ENCODE measurements at places on chromosomes 3 and 15.

GRCh38 chr3:170476291-170476690 lies 57.6 kb downstream of the CLDN11 start:
- no peak for DNase-seq

GRCh38 chr3:50539356-50540286 lies 27.9 kb downstream of the C3orf18 start:
- no peak for DNase-seq

DNA sequence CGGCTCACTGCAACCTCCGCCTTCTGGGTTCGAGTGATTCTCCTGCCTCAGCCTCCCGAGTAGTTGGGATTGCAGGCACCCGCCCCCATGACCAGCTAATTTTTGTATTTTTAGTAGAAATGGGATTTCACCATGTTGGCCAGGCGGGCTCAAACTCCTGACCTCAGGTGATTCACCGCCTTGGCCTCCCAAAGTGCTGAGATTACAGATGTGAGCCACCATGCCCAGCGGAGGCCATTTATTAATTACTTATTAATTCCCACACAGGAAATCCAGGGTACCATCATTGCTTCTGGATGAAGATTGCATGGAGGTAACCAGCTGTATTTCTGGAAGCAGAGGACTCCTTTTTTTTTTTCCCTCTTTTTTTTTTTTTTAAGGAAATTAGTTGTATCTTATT lies 37.8 kb downstream of the MAP4 start:
- DNase-seq, result no peak

GRCh38 chr15:29379647-29380046 lies 110.0 kb upstream of the NSMCE3 start:
- DNase-seq, result no peak

- DNase-seq, result no peak
Measured at GRCh38 chr3:60577601-60578000, 673.7 kb downstream of the FHIT start.

GRCh38 chr15:88956906-88957305 lies 43.7 kb upstream of the MFGE8 start:
- no peak for DNase-seq

DNA sequence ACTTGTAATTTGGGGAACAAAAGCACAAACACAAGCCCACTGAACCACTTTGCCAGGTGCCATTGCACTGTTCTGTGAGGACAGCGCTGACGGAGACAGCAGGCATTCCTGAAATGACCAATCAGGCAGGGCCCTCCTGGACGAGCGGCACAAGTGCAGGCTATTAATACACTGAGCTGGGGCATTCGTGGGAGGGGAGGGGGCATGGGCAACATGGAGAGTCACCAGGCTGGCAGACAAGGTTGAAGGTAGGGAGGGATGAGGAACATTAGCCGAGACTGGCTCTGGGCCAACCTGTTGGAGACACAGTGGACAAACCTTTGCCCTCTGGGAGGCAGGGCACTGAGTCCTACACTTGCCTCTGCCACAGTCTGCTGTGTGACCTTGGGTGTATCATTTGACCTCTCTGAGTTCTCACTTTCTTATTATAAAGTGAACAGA lies 45.6 kb downstream of the NOX5 start:
- DNase-seq, result no peak

DNA sequence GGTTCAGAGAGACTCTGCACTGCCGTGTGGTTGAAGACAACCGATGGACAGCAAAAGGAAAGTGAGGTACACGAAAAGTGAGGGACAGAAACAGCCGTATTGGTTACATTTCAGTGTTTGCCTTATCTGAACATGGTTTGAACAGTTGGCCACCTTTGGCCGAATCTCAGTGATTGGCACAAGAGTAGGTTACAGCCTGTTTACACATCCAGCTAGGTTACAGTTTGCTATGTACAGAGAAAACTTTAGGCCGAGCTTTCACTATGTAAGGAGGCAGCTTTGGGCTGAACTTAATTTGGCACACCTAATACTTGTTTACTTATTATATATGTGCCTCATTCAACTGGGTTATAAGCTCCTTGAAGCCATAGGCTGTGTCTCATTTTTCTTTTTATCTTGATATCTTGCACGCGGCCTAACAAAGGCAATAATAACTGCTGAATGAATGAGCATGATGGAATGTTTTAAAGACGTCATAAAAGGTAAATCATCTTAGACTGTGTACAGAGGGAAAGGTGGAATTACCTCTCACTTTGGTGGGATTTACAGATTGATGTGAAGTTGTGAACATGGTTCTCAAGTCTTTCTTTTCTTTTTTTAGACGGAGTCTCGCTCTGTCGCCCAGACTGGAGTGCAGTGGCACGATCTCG lies 17.2 kb upstream of the GREM1 start:
- no peak for DNase-seq

DNA sequence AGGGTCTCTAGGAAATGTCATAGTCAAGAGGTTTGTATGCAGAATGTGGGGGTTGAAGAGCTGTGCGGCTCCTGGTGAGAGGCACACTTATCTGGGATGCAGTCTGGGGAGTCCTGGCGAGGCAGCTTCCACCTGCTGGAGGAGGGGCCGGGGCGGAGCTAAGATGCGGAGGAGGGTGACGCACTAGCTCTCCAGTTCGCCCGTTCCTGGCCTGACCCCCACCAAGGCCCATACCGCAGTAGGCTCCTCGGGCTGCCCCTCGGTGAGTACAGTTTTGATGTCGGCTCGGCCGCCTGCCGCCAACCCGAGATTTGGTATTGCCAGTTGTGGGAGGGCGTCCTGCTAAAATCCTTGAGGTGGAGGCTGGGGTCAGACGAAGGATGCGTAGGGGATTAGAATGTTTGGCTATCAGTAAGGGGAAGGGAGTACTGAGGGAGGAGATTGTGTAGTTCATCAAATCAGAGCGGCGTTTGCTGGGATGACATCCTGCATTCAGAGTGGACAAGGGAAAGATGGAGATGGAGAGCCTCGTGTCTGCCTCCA lies at the start of gene SCG5:
Gene SCG5, plus strand, starts transcription at position 194 of the 543 bp plus-strand sequence. CDS start 1,883 bp downstream, outside the sequence.
- DNase-seq, result peak; percentile 49

DNA sequence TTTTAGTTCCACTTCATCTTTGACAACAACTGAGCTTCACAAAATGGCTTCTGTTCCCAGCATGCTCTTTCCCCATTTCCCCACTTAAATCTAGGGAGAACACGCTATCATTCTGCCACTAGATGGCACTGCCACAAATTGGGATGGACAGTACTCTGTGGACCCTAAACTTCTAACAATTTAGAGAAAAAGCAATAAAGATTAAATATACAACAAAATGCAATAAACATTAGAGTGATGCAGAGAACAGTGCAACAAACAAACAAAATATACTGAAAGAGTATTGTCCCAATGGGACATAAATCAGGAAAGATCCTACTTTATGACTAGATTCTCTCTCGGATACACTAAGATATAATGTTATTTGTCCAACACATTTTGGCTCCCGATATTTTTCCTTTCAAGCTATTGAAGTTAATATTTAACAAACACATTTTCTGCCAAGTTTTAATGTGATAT lies 169.7 kb upstream of the TMCO5A start:
- no peak for DNase-seq

DNA sequence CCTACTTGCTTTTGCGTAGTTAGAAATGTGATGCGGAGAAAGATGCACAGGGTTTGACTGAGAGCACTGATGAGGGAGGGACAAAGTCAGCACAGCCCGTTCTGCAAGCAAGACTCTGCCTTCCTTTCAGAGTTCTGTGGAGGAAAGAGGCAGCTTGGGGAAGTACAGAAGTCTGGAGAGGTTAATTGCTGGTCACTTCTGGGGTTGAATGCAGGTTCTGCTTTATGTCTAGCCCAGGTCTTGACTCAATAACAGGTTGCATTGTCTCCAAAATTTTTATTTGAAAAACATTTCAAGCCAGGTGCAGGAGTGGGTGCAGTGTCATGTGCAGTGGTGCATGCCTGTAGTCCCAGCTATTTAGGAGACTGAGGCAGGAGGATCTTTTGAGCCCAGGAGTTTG lies 461.7 kb downstream of the NR2F2 start:
- DNase-seq, result no peak

DNA sequence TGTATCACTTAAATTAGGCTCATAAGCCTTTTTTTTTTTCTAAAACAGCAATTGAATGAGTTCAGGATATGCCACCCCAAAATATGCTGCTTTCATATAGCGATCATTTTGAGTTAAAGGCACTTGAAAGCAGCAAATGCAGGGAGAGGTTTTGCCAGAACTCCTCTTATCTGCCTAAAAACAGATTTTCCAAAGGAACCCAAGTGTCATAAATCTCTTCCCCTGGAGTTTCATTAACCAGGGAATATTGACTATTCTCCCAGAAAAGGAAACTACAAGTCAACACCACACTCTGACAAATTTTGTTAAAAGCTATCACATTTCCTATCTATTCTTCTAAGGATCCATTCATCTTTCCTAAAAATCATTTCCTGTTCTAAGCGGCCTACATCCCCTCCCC lies 11.3 kb downstream of the DNAAF4 start:
- DNase-seq, result no peak

DNA sequence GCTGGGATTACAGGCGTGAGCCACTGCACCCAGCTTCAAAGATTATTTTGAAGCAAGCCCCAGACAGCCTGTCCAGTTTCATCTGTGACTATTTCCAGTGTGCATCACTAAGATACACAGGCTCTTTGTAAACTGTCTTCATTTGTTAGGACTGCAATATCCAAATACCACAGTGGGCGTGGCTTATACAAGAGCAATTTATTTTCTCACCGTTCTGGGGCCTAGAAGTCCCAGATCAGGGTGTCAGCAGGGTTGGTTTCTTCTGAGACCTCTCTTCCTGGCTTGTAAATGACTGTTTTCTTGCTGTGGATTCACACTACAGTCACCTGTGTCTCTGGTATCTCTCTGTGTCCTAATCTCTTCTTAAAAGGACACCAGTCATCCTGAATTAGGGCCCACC lies 59.7 kb downstream of the RLBP1 start:
- DNase-seq, result no peak

DNA sequence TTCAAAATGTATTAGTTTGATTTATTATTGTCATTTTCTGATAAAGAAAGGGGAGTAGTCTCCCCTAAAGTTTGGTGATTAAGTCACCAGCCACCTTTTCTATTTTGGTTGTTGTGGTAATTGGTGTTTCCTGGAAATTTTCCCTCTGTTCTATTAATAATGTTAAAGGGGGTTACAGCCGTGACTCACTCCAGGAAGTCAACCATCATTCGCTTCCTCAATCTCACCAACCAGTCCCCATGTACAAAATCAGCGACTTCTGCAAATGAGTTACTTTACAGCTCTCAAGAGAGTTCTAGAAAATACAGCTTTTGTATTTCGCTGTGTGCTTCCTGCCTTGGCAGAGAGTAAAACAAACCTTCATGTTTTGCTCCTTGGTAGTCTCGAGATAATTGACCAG lies 285.1 kb downstream of the LPP start:
- DNase-seq, result no peak

DNA sequence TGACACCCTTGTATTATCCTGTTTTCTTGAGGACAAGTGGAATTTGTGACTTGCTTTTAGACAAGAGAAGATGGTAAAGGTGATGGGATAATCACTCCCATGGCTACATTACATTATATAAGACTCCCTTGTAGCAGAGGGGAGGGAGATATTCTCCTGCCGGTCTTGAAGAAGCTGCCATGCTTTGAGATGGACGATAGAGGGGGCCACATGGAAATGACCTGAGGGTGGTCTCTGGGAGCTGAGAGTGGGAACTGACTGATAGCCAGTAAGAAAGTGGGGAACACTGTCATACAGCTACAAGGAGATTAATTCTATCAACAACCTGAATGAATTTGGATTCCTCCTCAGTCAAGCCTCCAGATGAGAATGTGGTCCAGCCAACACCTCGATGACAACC lies 540.1 kb downstream of the NTRK3 start:
- no peak for DNase-seq

DNA sequence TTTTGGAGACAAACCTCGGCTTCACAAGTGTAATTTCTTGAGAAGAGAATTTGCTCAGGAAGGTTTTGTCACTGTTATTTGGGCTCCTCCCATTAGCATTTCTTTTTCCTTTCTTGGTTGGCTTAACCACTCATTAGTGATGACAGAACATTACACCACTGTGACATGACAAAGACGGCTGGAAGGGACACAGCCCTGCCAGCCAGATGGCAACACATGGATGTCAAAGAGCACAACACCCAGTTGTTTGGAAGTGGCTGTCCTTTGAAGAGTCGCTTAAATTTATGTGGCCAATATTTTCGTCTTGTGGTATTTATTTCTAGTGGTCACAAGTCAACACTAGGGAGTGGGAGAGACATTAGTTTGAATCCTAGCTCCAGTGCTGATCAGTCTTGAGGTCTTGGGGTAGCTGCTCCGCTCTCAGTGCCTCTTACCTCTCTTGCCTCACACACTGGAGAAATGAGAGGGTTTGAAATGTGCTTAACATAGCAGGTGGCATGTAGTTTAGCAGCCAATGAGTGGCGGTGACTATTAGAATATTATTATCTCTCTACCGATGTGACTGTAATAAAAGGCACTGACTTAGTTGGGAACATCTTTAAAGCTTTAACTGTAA lies 92.8 kb downstream of the FRMD4B start:
- DNase-seq, result no peak

DNA sequence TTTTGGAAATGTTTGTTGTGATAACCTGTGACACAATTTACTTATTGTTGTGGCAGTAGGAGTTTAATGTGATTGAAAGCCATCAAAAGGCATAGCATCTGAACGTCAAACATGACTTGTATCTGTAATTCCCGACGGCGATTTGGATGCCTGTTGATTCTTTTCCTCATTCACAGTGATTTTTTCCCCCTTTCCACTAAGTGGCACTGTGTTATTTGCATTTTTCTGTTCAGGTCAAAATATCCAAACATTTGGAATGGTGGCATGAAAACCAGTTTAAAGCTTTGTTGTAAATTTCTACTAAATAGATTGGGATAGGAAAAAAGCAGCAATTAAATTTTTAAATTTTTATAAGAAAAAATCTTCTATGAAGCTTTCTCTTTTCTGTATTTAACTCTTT lies 259.9 kb upstream of the KCNH8 start:
- DNase-seq, result no peak

DNA sequence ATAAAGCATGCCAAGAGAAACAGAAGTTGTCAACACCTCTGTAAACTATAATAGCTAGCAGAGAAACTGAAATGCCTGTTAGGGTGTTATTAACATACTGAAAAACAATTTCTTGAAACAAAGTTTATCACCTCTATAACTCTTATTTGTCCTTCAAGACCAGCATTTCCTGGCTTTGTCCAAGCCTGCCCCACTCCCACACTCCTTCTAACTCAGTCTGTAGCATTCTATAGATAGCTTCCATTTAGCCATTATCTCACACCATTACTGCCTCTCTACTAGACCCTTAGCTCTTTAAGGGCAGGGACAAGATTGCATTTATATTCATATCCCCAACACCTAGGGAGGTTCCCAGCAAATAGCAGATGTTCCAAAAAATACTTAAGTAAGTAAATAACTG lies 36.5 kb downstream of the GK5 start:
- no peak for DNase-seq

DNA sequence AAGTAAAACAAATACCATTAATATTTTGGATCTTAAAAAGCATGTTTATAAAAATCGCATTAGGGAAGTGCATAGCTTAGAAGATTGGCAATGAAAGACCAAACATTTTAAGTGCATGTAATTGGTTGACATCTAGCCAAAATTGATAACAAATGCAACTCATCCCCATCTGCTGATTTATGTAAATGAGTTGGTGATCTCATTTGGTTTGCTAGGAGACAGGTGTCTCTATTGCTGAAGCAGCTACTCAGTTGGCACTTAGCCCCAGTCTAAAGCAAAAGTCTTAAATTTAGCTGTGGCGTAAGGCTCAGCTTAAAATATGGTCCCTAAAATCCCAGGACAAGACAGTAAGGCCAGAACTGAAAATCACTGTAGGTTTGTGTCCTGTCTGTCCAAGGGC lies 113.5 kb upstream of the CHL1 start:
- no peak for DNase-seq

Measured in cerebellar nuclear complex (tissue), 1 donor.